Activated CD8-positive, alpha-beta memory T cell treated with anti-CD3 and anti-CD28 coated beads for 1 hour (primary cell): ENCODE measurements at places on chromosomes 1 and 21.

GRCh38 chr1:9317591-9318417 is 25.1 kb downstream of the SPSB1 start:
- no peak for DNase-seq

DNA sequence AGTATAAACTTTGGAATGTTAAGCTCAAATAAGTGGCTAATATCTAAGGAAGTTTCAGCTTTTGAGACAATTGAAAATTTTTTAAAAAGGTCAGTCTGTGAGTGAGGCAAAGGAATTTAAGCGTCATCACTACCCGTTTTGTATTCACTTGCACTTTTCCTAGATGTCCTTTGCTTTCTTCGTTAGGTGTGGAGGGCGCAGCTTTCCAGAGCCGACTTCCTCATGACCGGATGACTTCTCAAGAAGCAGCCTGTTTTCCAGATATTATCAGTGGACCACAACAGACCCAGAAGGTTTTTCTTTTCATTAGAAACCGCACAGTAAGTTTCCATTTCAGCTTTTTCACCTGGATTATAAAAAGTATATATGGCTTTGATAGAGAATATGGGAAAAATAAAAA is 30.9 kb downstream of the KDM1A start:
- DNase-seq: no peak

DNA sequence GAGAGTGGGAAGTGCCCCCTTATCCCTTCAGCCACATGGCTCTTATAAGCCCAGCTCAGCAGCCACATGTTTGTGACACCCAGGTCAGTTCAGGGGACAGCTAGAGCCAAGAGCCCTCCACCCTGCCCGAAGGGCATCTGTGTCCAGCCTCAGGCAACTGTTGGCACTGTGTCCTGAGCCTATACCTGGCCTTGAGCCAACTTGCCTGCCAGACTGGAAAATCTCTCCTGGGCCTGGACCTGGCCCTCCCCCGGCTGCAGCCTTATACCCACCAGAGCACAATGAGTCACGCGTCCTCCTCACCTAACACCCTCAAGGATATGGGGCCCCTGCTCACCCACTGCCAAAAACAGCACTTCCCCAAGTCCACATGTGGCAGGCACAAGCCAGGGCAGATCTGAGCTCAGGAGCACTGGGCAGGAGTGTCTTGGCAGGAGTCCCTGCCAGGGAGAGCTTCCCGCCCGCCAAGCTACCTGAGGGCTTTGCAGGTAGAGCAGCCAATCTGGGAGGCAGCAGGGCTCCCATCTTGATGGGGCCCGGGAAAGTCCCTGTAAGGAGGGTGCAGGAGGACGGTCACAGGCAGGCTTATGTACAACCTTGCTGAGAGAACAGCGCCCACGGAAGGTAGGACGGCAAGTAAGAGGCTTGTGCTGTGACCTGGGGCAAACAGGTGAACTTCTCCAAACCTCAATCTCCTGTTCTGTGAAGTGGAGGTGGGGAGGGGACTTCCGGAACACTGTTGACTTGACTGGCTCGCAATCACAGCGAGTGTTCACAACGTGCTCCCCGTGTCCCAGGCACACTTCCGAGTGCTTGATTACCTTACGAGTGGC is 19.8 kb upstream of the HSPG2 start:
- peak; percentile 10 for DNase-seq

DNA sequence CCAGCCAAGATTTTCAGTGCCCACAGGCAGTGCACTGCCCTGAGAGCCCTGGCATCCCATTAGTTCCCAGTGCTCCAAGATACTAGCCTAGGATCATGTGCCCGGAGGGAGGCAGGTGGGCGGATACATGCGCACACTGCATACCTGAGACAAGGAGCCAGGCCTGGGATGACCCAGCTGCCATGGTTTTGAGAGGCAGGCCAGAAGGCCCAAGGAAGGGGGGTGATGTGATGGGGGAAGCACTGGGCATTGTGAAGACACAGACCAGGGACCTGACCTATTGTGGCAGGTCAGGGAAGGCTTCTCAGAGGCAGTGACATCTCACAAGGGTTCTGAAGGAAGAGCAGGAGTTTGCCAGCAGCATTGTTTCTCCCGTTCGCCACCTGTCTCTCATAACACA is 3.6 kb downstream of the ZC3H12A start:
- no peak for DNase-seq

DNA sequence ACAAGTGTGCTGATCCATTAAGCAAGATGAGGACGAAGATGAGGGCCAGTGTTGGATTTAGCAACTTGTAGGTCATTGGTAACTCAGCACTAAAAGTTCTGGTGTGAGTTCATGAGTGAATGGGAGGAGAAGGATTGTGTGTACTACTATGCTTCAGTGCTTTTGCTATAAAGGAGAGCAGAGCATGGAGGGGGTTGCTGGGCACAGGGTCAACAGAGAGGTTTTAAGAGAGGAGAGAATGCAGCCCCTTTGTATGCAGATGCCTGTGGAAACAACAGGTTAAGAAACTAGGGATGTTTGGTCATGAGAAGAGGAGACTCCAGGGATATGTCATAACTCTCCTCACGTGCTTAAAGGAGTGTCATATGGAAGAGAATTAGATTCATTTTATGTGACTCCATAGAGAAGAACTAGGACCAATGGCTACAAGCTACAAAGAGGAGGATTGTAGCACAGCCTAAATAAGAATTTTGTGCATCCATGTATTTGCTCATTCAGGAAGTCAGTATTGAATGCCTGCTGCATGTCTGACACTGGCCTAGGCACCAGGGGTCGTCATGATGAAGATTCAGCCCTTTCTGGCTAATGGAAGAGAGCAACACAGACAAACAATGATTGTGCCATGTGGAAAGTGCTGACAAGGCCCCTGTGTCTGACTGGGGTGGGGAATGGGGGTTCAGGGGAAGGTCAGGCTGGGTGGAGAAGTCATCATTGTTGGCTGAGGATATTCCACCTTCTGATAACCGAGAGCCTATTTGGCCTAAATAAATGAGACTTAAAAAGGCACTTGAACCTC is 53.5 kb downstream of the KIRREL1 start:
- no peak for DNase-seq

- no peak for DNase-seq
Observed at GRCh38 chr1:228465571-228466146, 21.5 kb upstream of the RNF187 start.

GRCh38 chr1:18607289-18607760 is 23.3 kb upstream of the PAX7 start:
- DNase-seq: no peak

GRCh38 chr1:53259932-53260331 is 21.6 kb upstream of the MAGOH start:
- no peak for DNase-seq

DNA sequence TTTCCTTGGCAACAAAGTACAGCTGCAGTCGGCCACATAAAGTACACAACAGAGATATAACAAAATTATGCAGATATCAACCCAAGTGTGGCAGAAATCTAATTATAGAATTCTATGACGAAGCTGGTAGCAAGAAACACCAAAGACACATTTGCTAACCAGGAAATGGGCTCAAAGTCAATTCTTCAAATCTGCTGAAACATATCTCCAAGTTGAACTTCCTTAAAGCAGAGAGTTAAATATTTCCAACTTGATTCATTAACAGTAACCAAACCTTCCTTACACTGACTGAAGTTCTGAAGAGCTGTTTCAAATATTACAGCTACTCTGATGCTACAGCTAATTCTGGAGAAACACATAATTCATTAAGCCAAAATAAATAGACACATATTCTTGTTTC is 67.6 kb upstream of the SDC3 start:
- no peak for DNase-seq

DNA sequence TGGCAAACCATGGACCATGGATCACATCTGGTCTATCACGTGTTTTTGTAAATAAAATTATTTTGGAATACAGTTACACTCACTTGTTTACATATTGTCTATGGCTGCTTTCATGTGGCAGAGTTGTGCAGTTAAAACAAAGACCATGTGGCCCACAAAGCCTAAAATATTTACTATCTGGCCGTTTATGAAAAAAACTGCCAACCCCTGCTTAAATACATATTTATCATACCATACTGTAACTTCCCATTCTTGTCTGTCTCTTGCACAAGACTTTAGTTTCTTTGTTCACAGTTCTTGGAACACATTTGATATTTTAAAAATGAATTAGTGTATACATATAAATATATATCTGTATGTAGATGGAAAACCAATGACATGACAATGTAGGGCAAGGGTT is 141.5 kb downstream of the PAPPA2 start:
- no peak for DNase-seq

GRCh38 chr21:43786300-43786806 is 3.0 kb upstream of the RRP1 start:
- DNase-seq: no peak

- no peak for DNase-seq
Observed at GRCh38 chr1:22828484-22829308, 118.1 kb downstream of the EPHB2 start.

DNA sequence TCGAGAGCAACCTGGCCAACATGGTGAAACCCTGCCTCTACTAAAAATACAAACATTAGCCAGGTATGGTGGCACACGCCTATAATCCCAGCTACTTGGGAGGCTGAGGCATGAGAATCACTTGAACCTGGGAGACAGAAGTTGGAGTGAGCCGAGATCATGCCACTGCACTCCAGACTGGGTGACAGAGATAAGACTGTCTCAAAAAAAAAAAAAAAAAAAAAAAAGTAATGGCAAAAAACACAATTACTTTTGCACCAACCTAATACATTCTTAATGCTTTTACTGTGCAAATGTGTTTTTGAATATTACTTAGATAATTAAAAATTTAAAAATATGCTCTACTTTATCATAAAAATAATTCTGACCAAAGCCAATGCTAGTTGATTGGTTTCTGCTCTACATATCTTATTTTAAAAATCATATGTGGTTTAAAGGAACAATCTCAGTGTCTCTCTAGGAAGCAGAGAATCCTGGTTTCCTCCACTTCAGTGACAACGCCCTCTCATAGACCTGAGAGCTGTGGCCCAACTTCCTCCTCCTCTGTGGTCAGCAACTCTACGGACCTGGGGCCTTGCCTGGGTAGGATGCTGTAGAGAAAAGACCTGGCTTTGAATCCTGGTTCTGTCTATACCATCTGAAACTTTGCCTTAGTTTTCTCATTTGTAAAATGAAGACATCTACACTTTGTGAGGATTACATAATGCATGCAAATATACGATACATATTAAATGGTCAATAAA is 64.7 kb downstream of the TGFBR3 start:
- DNase-seq: no peak

DNA sequence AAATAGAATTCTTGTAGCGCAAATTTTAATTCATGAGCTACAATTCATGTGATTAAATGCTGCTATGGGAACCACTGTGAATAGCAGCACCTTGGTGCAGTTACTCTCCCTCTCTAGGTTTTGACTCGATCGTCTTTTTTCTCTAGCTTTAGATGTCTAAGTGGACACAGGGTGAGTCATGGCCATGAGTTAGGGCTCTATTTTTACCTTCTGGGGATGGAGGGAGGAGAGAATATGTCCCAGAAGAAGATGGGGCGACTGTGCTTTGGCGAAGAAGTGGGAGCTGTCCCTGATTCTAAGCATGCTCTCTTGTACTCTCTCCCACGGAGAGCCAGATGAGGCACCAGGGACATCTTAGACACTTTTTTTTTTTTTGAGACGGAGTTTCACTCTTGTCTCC is 1.6 kb upstream of the OR2B11 start:
- no peak for DNase-seq

DNA sequence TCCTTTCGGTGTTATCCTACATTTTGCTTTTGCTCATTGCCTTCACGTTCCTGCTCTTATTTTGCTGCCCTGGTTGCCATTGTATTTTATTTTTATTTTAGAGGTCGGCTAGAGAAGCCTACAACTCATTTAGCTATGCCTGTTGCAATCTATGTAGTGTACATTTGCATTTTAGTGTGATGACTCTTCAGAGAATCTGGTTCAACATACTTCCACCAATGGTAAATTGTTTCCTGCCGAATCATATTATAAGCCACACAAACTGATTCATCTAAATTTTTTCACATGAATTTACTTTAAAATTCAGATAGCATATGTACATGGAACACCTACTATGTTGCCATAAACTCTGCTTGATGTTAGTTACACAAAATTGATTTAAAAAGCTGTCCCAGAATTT is 1596.9 kb downstream of the PLA2G4A start:
- no peak for DNase-seq

- no peak for DNase-seq
Observed at GRCh38 chr1:42998386-42998785, 39.7 kb upstream of the SLC2A1 start.

GRCh38 chr21:31895077-31895835 is 22.4 kb downstream of the HUNK start:
- DNase-seq: no peak

- DNase-seq: no peak
Observed at GRCh38 chr1:234369784-234370183, 3.5 kb upstream of the COA6 start.

- DNase-seq: no peak
Observed at GRCh38 chr1:33682371-33682770, 181.5 kb upstream of the HMGB4 start.

DNA sequence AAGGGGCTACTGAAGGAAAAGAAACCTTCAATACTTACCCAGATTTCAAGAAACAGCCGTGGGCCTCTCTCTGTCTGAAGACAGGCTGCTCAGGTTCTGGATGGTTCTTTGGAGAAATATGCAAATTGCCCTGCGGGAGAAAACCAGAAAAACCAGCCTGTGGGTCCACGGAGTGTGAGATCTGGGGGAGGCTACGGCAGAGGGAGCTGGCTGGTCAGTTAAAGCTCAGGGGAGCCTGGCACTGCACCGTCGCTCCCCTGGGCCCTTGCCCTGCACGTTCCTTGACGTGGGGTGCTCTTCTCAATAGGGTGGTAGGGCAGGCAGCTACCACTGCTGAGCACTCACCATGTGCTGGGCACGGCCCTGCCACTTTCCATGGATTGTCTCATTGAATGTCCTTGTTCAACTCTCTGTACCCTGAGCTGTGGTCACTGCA is 12.7 kb downstream of the TMCO4 start:
- no peak for DNase-seq

DNA sequence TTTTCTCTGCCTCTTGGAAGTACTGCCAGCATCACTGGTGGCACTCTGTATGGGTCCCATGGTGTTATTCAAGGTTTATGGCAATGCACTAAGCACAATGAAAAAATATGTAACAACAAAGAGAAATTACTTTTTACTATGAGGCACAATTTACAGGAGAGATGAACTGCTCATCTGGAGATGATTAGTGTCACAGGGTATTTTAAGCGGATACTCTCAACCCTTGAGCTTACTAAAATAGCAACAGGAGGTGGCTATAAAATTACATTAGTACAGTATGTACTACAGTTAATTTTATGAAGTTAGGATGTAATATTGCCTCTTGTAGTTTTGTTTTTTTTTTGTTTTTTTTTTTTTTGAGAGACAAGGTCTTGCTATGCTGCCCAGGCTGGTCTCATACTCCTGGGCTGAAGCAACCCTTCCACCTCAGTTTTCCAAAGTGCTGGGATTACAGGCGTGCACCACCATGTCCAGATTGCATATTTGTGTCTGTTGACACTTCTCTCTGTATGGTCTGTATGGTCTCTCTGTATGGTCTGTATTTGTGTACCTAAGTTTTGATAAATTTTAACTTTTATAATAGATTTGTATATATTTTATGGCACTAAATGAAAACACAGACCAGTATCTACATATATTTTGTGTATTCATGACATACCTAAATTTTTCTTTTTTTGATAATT is 175.6 kb upstream of the HP1BP3 start:
- DNase-seq: no peak

- no peak for DNase-seq
Observed at GRCh38 chr1:245356891-245357585, 202.3 kb downstream of the KIF26B start.

- no peak for DNase-seq
Observed at GRCh38 chr21:38467911-38468310, 30.4 kb downstream of the ERG start.
